ENCODE measurements at places on chromosomes 13 and 19.

- DNase-seq, result no peak
These were observed 92.3 kb downstream of the TNFSF13B start for GRCh38 chr13:108361769-108362168.

DNA sequence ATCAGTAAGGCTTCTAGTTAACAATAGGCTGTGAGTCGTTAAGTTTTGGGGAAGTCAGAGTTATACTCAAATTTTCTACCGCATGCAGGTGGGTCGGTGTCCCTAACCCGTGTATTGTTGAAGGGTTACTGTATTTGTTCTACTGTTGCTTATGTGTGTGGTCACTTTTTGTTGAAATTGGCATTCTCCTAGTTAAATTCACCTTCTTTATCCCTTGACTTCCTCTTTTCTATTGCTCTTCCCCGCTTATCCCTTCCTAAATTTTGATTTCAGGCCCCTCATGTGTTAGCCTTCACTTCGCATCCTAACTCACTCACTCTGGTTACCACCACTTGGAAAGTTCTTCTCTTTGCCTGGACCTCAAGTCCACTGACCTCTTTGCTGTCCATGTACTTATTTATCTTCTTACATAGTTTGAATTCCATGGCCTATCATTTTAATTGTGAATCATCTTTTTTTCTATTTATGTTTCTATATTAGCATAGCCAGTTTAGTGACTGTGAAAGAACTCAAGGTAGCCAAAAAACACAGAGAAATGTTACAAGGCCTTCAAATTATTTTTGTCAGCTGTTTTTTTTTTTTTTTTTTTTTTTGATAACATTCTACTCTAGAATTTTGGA is 52.9 kb downstream of the NDFIP2 start:
- DNase-seq, result no peak

GRCh38 chr13:32720026-32720425 is 133.8 kb downstream of the PDS5B start:
- no peak for DNase-seq

DNA sequence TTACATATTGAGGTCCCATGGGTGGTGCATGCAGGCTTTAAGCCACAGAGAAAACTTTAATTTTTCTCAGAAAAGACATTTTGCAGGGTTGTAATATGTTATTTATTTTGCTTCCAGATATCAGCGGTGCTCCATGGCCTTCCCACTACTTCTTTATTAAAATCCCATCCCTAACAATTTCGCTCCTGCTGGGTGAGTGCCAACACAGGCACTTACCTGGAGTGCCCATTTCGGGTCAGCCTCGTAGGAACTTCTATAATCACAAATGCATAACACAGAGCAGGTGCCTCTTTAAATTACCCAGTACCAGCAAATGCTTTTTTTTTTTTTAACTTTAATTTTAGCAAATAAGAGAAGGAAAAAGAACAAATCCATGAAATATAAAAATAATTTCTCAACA is 86.4 kb downstream of the EFNB2 start:
- DNase-seq, result no peak

DNA sequence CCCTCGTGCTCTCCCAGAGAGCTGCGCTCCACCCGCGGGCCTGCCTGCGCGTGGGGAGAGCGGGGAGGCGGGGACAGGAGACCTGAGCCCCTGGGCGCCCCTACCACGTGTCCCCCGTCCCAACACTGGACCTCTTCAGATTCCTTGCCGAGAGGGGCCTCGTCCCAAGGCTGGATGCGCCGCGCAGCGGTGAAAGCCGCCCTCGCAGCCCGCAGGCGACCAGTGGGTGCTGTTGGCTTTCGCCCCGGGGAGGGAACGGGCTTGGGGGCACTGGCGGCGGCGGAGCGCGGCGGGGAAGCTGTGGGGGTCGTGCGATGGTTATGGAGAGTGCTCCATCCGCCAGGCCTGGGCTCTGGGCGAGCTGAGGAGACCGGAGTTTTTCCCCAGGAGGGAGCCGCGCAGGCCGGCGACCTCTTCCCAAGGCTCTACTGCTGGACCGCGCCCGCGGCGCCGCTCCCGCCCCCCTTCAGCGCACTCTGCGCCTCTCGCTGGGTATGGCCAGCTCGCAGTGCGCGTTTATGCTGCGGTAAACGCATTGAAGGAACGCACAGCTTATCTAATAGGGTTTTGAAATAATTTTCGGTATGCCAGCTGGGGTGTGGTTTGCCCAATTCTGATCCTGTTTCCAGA is 17.2 kb upstream of the RNF17 start:
- DNase-seq, result no peak

- no peak for DNase-seq
These were observed 12.9 kb upstream of the CADM4 start for GRCh38 chr19:43652546-43652874.

GRCh38 chr19:1307320-1307719 is 21.6 kb downstream of the EFNA2 start:
- DNase-seq, result no peak

DNA sequence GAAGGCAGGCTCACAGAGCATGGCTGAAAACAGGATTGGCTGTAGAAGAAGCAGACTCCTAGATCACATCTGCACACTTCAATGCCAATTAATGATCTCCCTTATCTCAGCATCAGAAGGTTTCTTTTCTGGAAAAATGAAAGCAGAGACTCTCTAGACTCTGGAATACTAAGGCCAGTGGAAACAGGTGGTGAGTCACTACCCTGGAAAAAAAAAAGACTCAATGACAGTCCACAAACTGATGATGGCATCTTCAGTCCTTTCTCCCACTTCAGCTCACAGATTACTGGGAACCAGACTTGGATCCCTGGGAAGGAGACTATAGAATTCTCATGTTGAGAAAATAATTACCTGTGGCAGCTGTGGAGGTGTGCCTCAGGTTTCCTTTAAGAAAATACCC is 47.5 kb upstream of the MBNL2 start:
- DNase-seq, result no peak

GRCh38 chr13:75812751-75813181 is 176.6 kb downstream of the LMO7 start:
- no peak for DNase-seq

DNA sequence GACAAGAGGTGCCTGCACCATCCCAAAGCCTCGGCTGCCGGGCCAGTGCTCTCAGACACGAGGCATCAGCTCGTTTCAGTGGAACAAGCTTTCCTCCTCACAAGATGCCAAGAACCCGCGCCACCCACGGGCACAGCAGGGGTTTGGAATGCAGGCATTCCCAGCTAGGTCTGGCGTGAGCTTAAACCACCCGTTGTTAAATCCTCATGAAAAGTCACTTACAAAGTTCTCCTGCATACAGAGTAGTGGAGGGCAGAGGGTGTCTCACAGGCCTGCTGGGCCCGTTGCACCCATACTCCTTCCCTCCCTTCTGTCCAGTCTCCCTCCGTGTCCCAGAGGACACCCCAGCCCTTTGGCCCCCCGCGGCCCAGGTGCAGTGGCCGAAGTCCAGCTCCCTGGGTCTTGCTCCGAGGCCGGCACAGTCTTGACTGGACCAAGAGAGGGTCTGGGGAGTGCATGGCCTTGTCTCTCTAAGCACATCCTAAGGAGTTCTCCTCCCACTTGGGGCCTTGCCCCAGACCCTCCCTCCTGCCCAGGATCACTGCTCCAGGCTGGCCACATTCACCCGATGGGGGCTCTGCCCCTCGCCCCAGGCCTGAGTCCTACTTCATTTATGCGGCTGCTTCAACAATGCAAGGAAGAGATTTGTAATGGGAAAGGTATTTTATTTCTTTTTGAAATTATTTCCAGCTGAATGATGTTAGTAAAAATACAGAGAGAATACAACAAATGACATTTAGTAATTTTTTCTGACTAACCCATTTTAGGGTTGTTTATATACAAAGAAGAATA is 35.2 kb upstream of the GRTP1 start:
- no peak for DNase-seq

- DNase-seq, result peak; percentile 64
These were observed 77.3 kb upstream of the SIAH3 start for GRCh38 chr13:45928843-45929242.

- DNase-seq, result no peak
These were observed at the start of gene JUNB for GRCh38 chr19:12791345-12792050. Gene JUNB, plus strand, starts transcription at chr19:12791486. Its CDS starts 286 bp downstream, at chr19:12791772.

DNA sequence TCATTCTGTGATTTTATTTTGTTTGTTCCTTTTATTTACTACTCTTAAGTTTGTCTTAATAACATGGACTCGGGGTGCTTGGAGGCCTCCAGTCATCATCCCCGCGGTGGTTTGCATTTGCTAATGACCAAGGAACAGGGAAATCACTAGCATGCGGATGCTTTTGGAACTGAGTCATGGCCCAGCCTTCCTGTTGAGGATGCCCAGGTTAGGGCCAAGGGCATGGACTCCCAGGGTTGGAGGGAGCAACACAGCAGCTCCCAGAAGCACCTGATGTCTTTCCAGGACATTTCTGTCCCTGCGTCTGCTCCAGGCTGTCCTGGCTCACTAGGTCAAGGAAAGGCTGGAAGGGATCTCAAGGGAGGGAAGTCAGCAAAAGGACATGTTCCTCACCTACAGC is 423.7 kb upstream of the TSHZ3 start:
- no peak for DNase-seq

- no peak for DNase-seq
These were observed 8.6 kb upstream of the RNF6 start for GRCh38 chr13:26230703-26231102.

GRCh38 chr13:75635101-75635827 is 866 bp upstream of the LMO7 start:
- no peak for DNase-seq

DNA sequence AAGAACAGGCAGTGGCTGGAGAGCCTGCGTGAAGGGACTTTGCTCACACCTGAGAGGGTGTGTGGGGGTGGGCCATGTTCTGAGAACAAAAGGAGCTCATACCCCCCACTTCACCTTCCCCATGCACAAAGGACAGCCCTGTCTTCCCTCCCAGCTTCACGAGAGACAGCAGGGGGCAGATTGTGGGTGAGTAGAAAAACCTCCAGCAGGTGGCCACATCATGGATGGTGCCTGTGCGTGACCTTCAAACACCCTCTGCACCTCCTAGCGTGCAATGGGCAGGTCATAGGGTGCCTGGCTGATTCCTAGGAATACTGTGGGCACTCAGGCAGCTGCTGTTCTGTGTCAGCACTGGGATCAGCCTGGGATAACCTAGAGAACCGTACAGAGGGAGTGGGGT is 36.3 kb upstream of the PSG9 start:
- DNase-seq, result no peak

GRCh38 chr13:76892488-76892887 is 6.3 kb upstream of the KCTD12 start:
- DNase-seq, result no peak

DNA sequence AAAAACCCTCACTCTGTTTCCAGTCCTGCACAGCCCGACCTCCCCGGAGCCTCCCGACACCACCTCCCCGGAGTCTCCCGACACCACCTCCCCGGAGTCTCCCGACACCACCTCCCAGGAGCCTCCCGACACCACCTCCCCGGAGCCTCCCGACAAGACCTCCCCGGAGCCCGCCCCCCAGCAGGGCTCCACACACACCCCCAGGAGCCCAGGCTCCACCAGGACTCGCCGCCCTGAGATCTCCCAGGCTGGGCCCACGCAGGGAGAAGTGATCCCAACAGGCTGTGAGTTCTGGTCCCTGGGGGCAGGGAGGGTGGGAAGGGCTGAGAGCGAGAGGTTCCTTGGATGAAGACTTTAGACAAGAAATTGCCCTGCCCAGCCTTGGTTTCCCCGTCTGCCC is 5.4 kb downstream of the MADCAM1 start:
- no peak for DNase-seq

GRCh38 chr19:18225702-18226468 is at the start of gene PDE4C:
Gene PDE4C, minus strand, starts transcription at chr19:18226438. Its CDS starts 23 bp downstream, at chr19:18226415.
- no peak for DNase-seq

DNA sequence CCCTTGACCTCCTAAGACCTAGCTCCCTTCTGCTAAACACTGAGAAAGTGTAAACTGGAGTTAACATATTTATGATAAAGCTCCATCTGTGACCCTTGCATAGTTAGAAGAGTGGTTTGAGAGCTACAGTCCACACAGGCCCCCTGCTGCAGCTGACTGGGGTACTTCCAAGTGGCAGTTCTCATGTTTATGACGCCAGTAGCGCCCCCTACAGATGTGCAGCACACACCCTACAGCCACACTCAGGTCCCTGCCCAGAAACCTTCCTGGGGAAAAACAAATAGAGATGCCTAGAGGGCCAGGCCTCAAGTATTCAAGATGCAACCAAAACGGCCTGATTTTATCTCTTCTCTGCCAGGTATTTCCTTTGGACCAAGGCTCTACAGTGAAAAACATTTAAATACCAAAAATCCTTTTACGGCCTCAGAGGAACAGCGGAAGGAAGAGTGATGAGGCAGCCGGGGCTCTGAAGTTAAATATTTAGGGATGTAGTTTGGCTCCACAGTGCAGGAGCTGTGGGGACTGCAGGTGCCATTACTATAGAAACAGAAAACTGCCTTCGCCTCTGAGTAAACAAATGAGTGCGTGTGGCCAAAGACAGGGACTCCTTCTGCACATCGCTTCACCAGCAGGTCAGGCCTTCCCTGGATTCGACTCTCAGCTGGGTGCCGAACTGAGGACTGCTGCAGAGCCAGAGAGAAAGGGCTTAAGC is 553.1 kb downstream of the EFNB2 start:
- no peak for DNase-seq

- peak; percentile 99 for DNase-seq
These were observed 547.0 kb upstream of the SLITRK5 start for GRCh38 chr13:87123987-87124784.

Data from epithelial cell of proximal tubule (primary cell).